ENCODE measurements at places on chromosomes 13 and 19.
A peak's percentile ranks its signal among the peaks of the same experiment; 100 is the strongest.

DNA sequence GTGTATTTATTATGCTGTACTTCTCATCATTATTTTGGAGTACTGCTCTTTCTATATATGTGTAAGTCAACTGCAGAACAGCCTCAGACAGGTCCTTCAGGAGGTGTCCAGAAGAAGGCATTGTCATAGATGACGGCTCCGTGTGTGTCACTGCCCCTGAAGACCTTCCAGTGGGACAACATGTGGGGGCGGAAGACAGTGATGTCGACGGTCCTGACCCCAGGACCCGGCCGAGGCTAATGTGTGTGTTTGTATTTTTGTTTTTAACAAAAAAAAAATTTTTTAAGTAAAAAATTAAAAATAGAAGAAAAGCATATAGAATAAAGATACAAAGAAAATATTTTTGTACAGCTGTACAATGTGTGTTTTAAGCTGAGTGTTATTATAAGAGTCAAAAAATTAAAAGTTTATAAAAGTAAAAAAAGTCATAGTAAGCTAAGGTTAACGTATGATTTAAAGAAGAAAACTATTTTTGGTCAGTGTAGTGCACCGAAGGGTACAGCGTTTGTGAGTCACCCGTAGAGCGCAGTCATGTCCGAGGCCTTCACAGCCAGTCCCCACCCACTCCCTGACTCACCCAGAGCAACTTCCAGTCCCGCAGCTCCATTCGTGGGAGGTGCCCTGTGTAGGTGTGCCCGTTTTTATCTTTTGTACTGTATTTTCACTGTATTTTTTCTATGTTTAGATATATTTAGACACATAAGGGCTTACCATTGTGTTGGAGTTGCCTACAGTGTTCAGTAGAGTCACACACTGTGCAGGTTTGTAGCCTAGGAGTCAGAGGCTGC, 42.2 kb upstream of the SPACA7 start:
- DNase-seq = peak; percentile 49

DNA sequence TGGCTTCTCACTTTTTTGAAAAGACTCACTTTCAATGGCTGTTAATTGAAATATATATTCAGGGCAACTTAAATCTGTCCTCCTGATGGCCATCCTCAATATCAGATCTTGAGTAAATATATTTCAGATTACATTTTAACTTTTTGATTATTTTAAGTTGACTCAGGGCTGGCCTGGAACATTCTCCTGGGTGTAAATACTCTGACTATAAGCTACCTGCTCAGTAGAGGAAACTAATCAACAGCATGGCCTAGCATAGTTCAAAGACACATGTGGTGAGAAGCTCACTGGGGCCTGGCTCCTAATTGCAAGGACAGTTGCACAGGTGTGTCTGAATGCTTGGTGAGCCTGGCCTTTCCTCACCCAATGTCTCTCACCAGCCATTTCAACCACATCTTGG, 5.5 kb upstream of the ZNF726 start:
- no peak for DNase-seq

DNA sequence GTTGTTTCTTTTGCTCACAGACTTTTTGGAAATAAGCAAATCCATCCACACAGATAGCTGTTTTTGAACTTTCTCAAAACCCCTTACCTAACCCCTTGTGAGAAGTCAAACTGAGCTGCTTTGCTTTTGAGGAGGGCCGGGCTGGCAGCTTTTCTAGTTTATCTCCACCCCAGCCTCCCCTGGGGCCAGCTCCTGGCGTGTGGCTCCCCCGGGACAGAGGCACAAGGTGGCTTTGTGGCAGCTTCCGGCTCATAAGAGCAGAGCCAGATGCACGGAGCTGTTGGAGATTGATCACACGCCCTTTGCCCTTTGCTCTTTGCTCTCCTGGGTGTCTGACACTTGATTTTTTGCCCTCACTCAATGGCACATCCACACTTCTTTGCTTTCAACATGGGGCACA, 24.9 kb upstream of the RNF113B start:
- DNase-seq = no peak

DNA sequence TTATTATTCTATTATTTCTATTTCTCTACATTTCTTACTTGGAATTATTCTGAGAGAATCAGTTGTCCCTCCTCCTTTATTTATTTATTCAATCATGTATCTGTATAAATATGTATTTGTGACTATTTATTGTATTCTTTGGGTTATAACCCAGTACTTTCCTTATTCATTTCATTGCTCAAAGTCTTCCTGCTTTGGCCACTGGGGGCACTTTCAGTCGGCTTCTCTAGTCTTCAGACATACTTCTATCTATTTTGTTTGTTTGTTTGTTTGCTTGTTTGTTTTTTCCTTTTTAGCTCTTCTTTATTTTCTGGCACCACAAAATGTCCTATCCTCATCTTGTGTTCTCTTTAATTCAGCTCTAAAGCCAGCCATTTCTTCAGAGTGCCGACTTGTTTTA, 260.4 kb downstream of the NALCN start:
- peak; percentile 20 for DNase-seq

DNA sequence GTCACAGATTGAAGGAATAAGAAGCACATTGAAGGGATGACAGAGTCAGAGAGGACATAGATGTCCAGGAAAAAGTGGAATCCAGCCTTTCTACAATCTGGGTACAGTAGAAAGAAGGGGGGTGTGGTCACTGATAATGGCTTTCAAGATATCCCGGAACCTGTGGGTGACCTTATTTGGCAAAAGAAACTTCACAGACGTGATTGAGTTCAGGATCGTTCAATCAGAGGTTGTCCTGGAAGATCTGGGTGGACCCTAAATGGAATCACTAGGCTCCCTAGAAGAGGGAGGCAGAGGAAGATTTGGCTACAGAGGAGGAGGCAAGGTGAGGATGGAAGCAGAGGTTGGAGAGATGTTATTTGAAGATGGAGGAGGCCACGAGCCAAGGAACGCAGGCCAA, 13.0 kb upstream of the SYCN start:
- no peak for DNase-seq
